ENCODE measurements at places on chromosomes 4 and X.

DNA sequence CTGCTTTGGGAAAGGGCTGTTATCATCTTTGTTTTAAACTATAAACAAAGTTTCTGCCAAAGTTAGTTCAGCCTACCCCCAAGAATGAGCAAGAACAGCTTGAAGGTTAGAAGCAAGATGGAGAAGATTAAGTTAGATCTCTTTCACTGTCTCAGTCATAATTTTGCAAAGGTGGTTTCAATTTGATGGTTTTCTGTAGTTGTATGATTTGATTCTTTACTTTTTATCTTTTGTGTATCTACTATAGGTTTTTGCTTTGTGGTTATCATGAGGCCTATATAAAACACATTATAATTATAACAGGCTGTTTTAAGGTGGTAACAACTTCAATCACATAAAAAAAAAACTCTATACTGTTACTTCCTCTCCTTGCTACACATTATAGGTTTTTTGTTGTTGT is 35.4 kb upstream of the ALG13 start:
- no peak for DNase-seq

GRCh38 chr4:53005149-53005546 is 143.0 kb downstream of the RASL11B start:
- DNase-seq, result no peak

- DNase-seq, result no peak
These were observed 10.3 kb upstream of the SMIM14 start for GRCh38 chr4:39648827-39649558.

GRCh38 chrX:2327423-2327822 is 173.4 kb downstream of the DHRSX start:
- DNase-seq, result no peak

All from midbrain (tissue), 1 donor.